ENCODE measurements at places on chromosomes 2 and 18.

- no peak for DNase-seq
Measured at GRCh38 chr2:126378176-126378575, 277.8 kb upstream of the GYPC start.

- peak; percentile 83 for DNase-seq
Measured at GRCh38 chr2:176565641-176566323, 296.5 kb downstream of the MTX2 start.

- DNase-seq, result no peak
Measured at GRCh38 chr2:32627441-32627813, 423 bp upstream of the TTC27 start.

DNA sequence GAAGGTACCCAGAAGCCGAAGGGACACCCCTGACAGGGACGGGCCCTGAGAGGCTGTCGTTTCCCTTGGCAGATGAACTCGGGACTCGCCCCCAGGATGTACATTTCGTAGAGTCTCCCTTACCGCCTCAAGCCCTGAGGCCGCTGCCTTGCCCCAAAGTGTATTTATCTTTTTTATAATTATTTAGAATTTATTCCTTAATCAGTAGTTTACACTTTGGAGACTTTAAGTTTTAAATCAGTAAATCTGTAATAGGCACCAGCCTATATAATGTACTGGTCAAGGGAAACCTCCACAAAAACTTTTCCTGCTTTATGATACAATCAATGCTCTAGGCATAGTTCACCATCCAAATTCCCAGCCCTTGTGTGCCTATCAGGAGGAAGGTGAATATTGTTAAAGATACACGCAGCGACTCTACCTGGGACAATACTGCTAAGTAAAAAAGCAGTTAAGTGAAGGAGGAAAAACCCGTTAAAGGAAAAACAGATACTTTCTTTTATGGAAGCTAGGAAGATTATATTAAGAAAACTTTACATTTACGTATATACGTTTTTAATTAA lies 848 bp downstream of the VRK2 start:
- DNase-seq, result no peak

DNA sequence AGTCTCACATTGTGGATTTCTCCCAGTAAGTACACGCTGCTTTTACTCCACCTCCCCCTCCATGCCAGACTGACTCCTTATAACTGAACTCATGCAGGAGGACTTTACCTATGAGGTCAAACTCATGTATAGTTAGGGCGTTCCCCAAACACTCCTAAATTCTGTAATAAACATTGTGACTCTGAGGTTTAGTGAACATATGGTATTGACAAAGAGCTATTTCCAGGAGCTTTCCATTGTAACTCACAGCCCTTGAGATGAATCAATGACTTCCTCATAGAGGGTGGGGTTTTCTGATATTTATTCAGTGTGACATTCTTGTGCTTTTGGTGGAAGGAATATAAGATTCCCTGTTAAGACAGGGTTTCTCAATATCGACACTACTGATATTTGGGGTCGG lies 337.4 kb upstream of the SLC14A2 start:
- no peak for DNase-seq

DNA sequence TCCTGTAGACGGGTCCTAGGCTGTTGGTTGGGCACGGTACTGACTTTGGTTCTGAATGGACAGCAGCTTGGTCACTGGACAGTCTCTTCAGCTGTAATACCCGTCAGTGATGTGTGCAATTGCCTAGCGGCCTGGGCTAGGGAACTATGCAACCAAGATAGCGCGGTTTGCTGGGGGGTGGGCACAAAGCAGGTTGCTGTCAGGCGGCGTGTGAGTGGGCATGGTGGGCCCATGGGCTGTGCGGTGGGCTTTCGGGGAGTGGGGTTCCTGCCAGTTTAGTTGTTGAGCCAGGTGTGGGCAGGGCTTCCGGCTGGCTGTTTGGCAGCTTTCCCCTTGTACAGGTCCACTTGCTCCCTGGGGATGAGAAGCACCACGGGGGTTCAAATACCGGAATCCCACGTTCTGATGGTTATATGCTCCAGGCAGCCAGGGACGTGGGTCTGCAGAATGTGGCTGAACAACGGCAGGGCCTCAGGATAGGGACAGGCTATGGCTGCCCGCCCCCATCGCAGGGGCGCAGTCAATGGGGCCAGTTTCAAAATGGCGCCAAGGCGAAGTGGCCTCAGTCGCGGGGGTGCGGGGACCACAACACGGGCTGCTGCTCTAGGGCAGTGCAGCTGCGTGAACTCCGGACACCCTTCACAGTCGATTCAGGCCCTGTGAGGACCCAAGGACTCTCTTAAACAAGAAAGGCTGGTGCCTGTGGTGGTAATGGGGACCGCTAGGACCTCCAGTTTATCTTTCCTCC lies 407.5 kb upstream of the FIGN start:
- no peak for DNase-seq

DNA sequence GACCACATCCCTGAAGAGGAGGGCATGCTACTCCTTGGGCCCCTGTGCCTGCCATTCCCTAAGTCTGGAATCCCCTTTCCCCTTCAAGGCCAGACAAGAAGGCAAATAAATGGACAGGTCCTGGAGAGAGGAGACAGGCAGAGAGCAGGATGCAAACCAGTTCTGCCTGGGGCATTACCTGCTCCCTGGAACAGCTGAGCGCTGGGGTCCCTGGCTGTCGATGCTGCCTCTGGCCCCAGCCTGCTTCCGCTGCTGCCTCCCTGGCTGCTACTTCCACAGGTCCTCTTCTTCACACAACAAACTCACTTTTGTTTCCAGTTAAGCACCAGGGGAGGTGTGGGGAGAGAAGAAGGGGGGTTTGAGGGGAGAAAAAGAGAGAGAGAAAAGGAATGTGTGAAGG lies 53.1 kb downstream of the SLC4A5 start:
- no peak for DNase-seq

GRCh38 chr2:225112362-225113126 lies 70.3 kb upstream of the DOCK10 start:
- no peak for DNase-seq

- DNase-seq, result no peak
Measured at GRCh38 chr2:48415836-48416515, 114.0 kb upstream of the STON1 start.

DNA sequence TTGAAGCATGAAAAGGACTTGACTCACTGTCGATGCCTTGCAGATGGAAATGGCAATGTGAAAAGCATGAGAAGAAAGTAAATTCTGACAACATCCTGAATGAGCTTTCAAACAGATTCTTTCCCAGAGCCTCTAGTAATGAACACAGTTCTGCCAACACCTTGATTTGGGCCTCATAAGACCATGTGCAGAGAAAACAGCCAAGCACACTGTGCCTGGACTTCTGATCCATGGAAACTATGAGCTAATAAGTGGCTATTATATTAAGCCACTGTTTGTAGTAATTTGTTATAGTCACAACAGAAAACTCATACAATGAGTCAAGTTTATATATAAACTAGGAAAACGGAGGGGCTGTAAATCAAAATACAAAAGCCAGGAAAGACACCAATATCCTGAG lies 477.3 kb downstream of the MBD2 start:
- no peak for DNase-seq
